COR-L47 (cell line): ENCODE measurements at places on chromosomes 1 and 21.

DNA sequence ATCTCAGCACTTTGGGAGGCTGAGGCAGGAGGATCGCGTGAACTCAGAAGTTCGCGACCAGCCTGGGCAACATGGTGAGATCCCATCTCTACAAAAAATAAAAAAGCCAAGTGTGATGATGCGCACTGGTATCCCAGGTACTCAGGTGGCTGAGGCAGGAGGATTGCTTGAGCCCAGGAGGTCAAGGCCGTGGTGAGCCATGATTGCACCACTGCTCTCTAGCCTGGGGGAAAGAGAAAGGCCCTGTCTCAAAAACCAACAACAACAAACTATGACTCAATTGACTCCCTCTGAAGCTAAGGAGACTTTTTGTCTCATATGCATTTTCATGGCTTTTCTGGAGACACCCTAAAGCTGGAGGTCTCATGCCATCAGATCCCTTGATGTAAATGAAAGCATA is 118.8 kb downstream of the CCDC185 start:
- DNase-seq = no peak

DNA sequence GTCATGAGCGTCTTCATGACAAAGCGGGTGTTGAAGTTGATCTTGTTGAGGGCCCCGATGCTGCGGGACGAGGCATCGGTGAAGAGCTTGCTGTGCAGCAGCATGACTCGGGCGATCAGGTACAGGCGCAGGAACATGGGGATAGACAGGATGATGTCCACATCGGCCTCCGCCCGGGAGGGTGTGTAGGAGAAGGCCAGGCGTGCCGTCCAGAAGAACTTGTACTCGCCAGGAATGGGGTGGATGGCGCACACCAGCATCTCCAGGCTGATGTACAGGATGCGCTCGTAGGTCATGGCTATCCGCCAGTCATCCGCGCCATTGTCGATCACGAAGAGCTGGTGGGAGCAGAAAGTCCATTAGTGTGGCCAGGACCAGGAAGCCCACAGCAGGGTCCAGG is 98.0 kb downstream of the KCNN3 start:
- no peak for DNase-seq

- DNase-seq = no peak
These were observed 1.7 kb downstream of the SEMA6C start for GRCh38 chr1:151144474-151145303.

DNA sequence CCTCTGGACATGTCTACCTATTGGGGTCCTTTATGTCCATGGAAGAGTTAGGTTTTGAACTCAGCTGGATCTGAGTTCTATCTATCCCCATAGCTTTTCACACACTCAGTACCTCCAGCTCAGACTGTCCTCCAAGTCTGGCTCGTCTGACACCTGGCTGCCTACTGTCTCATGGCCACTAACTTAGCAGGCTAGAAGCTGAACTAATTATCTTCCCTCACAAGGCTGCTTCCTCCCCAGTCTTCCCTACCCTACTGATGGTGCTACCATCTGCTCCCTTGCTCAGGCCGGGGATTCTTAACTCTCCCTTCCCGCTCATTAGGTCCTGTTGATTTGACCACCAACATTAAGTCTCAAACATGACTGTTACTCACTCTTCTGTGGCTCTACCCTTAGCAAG is 13.4 kb downstream of the VANGL2 start:
- DNase-seq = no peak

- DNase-seq = peak; percentile 29
These were observed 6.0 kb upstream of the SF3A3 start for GRCh38 chr1:37995751-37996345.

- no peak for DNase-seq
These were observed 64.8 kb downstream of the NAV1 start for GRCh38 chr1:201603613-201604232.

DNA sequence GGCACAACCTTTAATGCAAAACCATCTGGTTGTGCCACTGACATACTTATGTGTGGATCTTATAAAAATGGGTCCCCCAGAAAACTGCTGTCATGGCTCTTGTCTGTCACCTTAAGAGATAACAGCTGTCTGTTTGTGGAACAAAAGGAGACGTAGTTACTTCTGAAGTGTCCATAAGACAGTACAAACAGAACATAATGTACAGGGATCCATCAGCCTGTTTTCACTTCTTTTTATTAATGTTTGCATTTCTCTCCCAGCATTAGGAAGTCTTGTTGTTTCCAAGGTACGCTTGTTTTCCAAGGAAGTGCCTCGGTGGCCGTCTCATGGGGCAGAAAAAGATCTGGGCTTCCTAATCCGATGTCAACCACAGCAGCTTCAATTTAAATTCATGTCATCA is 11.2 kb upstream of the ST6GALNAC5 start:
- no peak for DNase-seq

- DNase-seq = no peak
These were observed 149.1 kb upstream of the USP24 start for GRCh38 chr1:55364216-55364615.

GRCh38 chr1:83976920-83977319 is 22.0 kb downstream of the TTLL7 start:
- no peak for DNase-seq

DNA sequence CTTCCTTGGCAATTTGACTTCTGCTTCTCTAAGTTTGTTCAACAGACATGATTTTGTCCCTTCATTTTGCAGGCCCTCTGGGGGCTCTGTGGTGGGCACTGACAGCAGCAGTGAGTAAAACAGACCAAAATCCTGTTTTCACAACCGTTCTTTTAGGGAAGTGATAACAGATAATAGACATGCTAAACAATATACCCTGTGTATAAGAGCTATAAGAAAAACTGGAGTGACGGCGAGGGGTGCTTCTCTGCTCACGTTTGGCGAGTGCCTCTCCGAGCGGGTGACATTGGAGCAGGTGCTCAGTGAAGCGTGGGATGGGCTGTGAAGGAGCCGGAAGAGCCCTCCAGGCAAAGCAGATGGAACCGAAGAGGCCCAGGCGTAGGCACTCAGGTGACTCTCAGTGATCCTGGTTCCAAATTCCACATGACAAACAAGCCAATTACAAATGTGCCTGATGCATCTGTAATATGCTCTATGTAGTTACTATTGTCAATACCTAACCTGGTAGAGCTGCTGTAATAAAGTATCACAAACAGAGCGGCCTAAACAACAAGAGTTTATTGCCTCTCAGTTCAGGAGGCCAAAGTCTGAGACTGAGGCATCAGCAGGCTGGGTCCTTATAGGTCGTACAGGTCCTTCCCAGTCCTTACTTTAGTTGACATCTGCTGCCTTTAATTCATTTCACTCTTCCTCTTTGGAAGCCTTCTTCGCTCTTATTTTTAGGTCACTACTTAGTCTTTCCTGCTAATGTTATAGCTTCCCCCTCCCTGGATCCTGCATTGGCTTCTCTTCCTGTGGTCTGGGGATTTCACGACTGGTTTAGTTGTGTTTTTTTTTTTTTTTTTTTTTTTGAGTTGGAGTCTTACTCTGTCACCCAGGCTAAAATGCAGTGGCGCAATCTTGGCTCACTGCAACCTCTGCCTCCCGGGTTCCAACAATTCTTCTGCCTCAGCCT is 20.1 kb downstream of the OR2B11 start:
- no peak for DNase-seq
